GM03348 (cell line): ENCODE measurements at places on chromosomes 1 and 21.
A peak's percentile ranks its signal among the peaks of the same experiment; 100 is the strongest.

DNA sequence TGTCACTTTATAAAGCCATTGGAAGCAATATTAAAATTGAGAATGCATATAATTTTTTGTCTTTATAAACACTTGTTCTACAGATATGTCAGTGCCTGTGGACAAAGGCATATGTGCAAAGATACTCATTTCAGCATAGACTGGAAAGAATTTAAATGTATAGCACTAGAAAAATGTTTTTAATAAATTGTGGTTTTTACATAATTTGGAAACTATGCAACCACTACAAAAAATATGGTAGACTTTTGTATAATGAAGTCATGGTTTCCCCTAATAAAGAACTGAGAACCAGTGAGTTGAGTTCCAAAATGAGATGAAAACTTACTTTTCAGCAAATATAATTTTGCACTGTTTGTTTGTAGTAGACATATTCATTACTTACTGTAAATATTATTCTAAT, 48.5 kb downstream of the BRINP3 start:
- DNase-seq = no peak

DNA sequence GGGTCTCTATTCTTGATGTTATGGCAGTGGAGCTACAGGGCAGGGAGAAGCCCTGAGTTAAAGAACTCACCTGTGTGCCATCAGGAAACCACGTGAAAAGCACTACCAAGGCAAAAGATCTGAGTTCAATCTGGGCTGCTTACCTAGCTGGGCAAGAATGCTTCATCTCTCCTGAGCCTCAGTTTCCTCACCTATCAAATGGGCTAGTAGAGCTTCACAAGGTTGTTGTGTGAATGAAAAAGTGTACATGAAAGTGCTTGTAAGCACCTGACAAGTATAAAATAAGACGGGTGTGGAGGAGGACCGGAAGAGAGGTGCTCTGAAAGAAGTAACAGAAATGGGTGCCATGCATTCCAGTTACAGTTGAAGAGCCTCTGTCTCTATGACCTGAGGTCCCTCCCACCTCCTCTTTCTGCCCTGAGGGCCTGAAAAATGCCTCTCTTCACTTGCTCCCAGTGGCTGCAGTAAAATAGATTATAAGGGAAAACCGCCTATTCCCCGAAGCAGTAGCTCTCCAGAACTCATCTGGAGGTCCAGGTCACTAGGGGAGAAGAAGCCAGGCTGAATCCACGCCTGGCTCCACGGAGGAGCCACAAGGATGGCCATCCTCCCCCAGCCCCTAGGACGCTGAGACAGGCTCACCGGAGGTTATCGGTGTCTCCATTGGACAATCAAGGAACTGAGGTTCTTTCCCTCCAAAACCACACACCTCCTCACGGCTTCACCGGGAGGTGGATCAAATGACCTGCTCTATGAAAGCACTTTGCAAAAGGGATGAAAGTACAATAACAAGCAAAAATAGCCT, 1.4 kb downstream of the GPR161 start:
- DNase-seq = no peak

DNA sequence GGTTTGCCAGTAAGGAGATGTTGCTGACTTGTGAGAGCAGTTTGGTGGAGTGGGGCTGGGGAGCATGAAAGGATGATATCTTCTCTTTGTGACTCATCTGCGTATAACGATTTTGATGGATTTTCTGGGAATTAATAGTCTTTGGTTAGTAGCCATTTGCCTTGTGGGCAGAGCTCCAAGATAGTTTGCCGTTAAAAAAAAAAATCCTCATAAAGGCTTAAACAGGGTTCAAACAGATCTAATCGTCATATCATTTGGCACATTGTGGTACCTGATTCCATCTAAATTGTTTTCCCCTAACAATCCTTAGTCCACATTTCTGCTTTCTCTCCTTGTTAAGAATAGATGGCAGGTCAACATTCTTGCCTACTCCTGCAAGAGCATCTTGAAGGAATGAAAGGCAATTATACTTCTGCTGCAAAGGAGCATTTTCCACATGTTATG, 168.0 kb downstream of the PPP1R12B start:
- no peak for DNase-seq

DNA sequence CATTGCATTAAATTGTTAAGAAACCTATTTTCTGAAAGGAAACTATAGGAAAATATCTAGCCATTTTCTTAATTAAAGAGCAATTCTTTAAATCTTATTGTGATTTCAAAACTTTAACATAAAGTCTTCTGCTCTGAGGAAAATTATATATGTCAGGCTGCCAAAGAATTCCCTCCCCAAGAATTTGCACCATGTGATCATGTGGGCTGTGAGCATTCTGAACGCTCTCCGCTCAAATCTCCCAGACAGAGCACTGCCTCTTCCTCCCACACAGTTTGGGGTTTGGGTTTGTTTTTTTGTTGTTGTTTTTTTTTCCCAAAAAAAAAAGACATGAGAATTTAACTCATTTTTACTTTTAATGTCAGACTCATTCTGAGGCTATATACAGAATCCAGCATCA, 155.9 kb upstream of the PALMD start:
- no peak for DNase-seq

- DNase-seq = no peak
Measured at GRCh38 chr1:116453481-116453880, 80.4 kb downstream of the ATP1A1 start.

DNA sequence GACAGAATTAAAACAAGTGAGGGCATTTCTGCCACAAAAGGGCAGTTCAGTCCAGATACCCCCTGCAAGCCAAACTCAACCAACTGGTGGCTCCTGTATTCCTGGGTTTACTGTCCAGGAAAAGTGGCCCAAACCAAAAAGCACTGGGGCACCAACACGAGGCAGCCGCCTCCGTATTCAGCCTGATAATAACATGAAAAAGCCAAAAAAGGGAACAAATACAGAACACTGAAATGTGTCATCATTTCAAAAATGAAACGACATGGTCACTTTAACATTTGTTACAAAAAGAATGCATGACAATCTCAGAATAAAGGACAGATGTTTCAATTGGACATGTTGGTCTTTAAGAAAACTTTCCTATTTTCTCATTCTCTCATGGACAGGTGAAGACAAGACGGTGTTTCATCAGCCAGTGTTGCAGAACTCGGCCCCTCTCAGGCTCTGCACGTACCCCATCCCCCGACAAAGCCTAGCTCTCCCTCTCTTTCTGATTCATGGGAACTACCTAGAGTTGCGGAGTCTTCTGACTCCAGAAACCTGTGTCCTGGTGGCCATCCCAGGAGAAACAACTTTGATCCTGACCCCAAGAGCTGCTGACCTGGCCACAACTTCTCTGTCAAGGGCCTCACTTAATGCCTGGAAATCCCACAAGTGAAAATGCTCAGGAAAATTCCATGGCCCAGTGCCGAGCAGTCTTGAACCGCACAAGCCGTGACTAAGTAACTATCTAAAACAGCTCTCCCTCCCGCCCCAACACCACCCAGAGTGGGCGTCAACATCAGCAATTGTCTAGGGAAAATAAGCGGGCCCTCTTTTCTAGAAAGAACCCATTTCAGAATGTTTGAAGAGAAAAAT, 27.1 kb downstream of the ZBTB17 start:
- DNase-seq = peak; percentile 92
